ENCODE measurements at places on chromosomes 2 and 18.

DNA sequence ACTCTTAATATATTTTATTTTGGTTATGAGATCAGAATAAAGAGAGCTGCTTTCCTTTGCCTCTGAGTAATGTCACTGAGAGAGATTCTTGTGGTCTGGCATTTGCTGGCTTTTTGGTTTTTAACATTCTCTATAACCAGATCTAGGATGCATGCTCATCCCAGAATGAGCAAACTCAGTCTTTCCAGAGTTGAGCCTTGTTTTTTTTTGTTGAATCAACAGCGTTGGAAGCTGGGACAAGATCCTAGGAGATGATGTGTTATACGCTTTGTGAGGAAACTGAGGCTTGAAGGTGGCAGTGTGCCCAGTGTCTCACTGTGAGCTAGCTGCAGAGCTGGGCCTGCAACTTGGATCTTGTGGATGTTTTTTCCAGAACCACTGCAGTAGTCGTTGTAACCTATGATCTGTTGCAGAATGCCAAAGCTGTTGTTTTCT is 19.5 kb downstream of the MYO1B start:
- DNase-seq: no peak

DNA sequence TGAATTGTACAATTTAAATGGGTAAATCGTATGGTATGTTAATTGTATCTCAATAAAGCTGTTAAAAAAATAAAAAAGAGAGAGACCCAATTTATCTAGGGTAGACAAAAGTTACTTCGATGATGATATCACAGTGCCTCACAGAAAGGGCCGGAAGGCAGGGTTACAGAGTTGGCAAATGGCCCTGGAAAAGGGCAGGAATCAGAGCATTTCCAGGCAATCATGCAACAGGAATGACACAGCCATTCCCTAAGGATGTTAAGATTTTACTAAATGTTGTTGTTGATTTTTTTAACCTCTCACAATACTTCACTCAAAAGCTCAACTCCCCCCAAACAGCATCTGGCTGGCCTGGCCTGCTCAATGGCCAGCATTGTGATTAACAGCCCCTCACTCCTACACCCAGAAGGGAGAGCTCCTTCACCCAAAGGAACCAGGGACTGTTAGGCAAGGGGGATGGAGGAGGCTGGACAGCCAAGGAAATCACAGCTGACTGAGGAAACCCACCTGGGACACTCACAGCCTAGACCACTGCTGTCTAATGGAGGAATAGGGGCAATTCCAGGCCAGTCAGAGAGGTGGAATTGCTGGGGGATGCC is 7.7 kb upstream of the SP100 start:
- DNase-seq: no peak

- DNase-seq: no peak
Observed at GRCh38 chr18:37577051-37577611, 11.5 kb upstream of the CELF4 start.

- no peak for DNase-seq
Observed at GRCh38 chr2:205570648-205571047, 111.7 kb upstream of the NRP2 start.

DNA sequence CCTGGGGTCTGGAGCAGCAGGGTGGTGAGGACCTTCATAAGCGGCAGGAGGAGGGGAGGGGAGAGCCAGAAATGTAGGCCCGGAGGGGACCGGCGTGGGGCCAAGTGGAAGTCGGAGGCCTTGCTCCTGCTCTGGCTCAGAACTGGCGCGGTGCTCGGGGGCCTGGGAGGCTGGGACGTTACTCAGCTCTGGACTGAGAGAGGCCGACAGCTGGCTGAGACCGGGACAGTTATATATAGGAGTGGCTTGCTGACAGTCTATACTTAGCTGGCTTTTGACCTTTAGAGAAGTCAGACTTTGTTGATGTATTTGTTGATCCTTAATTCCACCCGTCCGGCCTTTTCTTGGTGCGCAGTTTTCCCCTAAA is 15.7 kb downstream of the IGFBP5 start:
- DNase-seq: no peak

DNA sequence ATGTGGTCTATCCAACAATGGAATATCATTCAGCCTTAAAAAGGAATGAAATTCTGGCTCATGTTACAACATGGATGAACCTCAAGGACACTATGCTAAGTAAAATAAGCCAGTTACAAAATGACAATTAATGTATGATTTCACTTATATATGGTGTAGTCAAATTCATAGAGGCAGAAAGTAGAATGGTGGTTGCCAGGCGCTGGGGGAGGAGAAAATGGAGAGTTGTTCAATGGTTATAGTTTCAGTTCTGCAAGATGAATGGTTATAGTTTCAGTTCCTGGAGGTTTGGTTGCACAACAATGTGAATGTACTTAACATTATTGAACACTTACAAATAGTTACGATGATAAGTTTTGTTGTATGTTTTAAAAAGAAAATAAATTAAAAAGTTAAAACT is 79.2 kb upstream of the IL1R2 start:
- DNase-seq: no peak

DNA sequence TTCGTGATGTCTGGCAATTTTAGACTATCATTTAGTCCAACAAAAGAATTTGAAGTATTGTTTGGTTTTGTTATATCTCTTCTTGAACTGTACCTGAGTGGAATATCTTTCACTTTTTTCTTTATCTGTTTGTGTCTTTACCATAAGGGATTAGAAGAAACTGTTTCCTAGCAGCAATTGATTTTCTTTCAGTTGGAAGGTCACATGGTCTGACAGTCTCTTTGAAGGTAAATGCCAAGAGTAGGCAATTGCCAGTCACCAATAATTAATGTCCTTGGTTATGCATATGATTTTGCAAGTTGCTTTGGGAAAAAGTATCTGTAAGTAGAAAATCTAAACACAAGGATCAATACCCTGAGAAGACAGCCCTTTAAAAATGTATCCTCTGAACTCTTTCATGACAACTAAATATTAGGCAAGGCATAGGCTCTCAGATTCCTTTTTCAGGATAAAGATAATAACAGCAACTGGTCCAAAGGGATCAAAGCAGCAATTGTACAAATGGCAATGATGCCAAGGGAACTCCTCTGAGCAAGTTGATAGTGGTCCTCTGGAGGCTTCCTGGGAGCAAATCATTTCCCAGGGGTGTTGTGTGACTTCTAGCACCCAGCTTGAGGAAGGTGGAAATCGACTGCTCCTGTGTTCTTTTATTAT is 17.6 kb downstream of the MAP3K19 start:
- no peak for DNase-seq

GRCh38 chr2:71212336-71212735 is 14.6 kb downstream of the PAIP2B start:
- no peak for DNase-seq

DNA sequence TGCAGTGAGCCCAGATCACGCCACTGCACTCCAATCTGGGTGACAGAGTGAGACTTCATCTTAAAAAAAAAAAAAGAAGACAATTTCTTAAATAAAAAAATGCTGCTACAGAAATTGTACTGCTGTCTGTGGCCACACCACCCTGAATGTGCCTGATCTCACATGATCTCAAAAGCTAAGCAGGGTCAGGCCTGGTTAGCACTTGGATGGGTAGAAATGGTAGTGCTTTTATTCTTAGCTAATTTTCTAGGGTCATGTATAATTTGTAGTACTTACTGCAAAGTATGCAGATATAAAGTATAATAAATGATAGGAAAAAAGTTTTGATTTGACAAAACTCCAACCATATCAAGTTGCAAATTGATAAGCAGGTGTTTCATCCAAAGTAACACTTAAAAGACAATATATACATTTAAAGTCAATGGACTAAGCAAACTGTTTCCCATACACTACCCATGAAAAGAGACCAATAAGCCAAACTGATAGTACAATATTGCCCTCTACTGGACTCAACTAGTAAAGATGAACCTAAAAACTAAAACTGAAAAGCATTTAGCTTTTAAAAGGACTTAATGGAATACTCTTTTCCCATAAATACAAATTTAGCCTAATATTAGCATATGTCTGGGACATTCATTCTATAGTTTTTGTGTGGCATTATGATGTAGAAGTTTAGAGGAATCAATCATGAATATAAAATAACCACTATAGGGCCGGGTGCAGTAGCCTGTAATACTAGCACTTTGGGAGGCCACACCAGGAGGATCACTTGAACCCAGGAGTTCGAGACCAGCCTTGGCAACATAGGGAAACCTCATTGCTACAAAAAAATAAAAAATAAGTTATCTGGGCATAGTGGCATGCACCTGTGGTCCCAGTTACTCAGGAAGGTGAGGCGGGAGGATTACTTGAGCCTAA is 18.6 kb upstream of the PEX13 start:
- no peak for DNase-seq

GRCh38 chr2:65960953-65961352 is 474.0 kb upstream of the MEIS1 start:
- no peak for DNase-seq

GRCh38 chr2:218363736-218364135 is 7.1 kb downstream of the CATIP start:
- no peak for DNase-seq

DNA sequence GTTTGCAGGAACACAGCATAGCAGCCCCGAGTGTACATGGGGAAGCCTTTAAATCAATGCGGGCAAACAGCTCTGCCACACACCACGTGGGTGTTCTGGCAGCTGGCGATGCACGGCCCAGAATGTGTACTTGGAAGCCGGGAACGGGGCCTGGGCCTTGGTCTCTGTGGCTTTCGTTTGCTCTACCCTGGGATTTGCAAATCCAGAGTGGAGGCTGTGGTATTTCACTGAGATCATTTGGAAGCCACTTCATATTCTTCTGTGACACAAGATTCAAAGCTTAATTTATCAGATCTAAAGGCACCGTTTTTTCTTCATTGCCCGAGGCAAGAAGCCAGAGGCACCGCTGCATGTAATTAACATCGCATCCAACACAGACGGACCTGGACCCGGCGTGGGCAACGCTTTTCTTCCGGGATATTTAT is 246.3 kb upstream of the MYT1L start:
- no peak for DNase-seq

GRCh38 chr2:23199115-23199918 is 185.7 kb upstream of the KLHL29 start:
- DNase-seq: no peak

DNA sequence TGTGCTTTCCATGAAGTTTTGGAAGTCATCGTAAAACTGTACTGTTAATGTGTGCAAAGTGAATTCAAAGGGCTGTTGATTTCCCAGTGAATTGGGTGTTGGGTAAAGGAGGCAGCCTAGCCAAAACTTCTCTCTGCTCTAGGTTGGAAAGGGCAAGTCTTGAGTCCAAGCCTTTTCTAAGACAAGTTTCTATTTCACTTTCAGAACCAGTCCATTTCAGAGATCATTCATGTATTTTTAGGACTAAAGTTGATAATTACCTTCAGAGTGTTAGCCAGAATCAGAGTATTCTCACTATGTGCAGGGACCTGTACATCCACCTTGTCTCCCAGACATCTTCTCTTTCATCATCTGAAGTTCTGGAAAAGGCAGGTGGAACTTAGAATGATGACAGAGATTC is 636.1 kb upstream of the KLHL29 start:
- DNase-seq: no peak

- no peak for DNase-seq
Observed at GRCh38 chr18:49678440-49678839, 116.6 kb downstream of the LIPG start.

DNA sequence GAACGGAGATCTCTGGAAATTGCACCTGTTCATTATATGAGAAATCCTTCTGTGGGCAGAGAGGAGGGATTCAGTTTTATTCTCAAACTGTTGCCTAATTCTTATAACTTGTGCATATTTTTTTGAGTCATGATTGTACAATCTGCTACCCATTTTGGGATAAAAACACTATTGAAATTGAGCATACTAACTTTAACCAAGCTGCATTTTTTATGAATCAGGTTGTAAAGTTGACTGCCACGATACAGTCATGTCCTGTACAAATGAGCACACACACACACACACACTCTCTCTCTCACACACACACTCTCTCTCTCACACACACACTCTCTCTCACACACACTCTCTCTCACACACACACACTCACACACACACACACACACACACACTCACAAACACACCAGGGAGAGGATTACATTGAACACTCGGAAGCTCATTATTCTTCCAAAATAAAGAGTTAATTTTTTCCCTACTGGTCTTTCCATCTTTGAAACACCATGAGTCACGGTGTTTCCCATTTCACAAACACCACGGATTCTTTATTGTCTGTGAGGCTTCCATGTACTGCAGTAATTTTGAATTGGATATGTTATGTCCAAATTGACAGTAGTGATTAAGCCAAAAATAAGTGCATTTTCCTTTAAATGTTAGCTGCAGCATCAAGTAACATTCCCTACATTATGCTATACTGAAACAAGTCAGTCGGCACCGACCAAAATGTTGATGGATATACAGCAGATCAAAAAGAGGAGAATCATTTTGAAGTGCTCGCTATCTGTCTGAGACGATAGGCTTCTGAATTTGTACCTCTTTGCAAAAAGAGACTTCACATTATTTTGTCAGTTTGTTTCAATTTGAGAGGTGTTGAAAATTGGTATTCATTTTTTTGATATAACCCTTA is 216.9 kb downstream of the ARHGAP15 start:
- no peak for DNase-seq

DNA sequence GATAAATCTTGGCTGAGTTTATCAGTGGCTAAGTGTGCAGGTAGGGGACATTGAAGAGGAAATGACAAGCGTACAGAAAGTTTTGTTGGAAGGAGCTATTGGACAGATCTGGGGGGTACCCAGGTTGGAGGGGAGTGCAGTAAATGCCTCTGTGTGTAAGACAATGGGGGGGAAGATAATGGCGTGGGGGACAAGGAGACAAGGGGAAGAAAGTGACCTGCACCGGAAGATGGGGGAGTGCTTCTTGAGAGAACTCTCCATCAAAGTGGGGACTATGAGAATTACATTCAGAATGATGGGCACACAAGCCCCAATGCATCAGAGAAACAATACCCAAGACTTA is 190.0 kb downstream of the ALPK2 start:
- no peak for DNase-seq

GRCh38 chr18:75047240-75047961 is 161.5 kb downstream of the PTGR3 start:
- DNase-seq: no peak

- DNase-seq: no peak
Observed at GRCh38 chr18:49098386-49098785, 147.6 kb upstream of the SMAD7 start.

DNA sequence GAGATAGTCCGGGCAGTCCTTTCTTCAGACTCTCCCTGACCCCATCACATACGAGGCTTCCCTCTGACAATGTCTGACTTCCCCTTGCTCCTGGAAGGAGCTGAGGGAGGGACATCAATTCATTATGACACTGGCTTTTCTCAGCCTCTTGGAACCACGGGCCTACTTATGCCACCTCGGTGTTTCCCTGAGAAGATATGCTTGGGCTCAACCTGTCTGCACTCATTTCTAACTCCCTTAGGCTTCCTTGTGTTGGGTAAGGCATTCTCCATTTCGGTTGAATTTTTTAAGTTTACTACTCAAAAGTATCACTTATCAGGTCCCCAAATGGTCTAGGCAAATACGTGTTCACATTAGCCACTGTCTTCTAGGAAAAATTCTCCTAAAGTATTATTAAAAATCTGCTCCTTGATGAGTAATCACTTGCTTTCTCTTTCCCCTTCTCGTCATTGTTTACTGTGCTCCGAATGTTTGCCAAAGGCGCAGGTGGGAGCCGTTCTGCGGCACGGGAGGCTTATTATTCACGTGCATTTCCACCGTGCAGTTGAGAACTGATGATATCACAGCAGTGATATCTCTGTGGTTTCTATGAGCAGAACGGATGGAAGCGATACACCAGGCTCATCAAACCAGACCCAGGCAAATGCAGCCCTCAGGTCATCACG is 33.1 kb downstream of the ARL4C start:
- no peak for DNase-seq
